Stimulated activated CD8-positive, alpha-beta memory T cell treated with anti-CD3 and anti-CD28 coated beads, Interleukin-15, amount 100 ng/mL, for 24 hours (primary cell): ENCODE measurements at places on chromosomes 3 and 15.

DNA sequence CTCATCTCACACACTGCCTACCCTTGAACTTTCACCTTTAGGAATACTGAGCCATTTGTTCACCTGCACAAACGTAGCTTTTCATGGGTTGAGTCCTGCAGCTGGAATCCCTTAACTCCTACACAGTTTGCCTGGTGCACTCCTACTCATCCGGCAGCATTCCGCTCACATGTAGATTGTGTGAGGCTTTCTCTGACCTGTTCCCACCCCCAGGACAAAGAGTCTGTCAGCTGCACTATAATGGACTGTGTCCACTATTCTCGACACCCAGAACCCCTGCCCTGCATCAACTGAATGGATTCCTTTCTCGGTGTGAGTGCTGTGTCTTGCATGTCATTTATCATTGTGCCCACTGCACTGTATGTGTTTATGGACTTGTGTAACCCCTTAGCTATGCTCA, 54.9 kb downstream of the EPHB3 start:
- DNase-seq = no peak

GRCh38 chr3:98233468-98233867, 30.6 kb upstream of the OR5H6 start:
- DNase-seq = no peak

DNA sequence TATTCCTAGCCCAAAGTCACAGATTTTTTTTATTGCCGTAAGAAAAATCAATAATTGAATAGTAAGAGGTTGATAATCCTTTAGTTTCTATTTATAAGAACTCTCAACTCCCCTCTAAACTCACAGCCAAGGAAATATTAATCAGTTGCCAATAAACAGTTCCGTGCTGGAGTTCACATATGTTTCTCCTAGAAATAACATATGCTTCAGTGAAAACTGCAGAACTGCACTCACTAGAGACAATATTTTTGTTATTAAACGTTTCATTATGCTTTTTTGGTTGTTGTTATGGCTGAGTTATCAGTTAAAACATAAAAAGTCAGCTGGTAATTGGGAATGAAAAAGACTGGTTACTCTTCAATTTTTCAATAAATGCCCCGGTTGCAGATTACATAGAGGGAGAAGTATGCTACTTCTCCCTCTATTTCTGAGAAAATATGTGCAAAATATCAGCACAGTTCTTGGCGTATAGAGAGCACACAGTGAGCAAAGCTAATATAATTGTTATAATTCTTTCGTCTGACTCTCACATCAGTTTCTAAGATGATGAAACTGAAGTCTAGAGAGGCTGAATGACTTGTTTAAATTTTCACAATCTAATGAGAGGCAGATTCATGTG, 781.2 kb upstream of the GRM7 start:
- no peak for DNase-seq

- no peak for DNase-seq
These were observed 178.9 kb downstream of the KCNMB2 start for GRCh38 chr3:178714925-178715832.

GRCh38 chr15:62976301-62976881, 66.2 kb upstream of the TPM1 start:
- DNase-seq = no peak

DNA sequence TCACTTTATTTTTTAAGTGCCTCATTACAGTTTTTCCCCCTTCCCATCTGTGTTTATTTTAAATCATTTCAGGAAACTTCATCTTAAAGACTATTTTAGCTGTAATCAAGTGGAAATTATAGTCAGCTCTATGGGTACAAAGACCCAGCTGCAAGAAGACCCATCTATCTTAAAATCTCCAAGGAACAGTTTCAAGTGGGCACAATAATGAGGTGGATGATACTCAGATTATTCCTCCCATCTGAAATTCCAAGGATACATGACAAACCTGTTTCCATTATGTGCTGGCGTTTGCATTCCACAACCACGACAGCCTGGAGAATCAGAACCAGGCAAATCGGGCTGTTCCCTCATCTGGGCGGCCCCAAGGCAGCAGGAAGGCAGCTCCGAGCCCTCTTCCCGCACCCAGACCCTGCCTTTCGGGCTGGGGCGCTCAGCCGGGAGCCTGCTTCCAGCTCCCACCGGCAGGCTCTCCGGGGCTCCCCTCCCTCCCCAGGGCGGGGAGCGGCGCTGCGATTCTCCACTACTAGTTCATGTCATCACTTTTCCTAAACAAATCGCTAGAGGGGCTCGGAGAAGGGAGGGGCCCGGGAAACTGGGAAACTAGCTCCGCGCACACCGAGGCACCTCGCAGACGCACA, at the start of gene MGLL:
TSS of gene MGLL (minus strand) at position 475 of the 641 bp plus-strand sequence. CDS start at position 278, 197 bp downstream.
- no peak for DNase-seq
